Breast epithelium (tissue), 4 donors: ENCODE measurements at places on chromosomes 7 and 10. TPM values are rescaled to one million over a fixed set of nuclear protein-coding genes. Genes with fewer than 3 reads are reported as not detected.
A peak's percentile ranks its signal among the peaks of the same experiment; 100 is the strongest.

GRCh38 chr10:3263082-3263481 is 90.5 kb upstream of the PITRM1 start:
- no peaks in the 10 kb centered on the region for H3K36me3 ChIP-seq
- H3K4me3 ChIP-seq, result no peak overlapping the region
- no peaks in the 10 kb centered on the region for H3K27me3 ChIP-seq

- H3K36me3 ChIP-seq, result no peaks in the 10 kb centered on the region
- no peak overlapping the region for H3K4me3 ChIP-seq
- no peaks in the 10 kb centered on the region for H3K27me3 ChIP-seq
- H3K4me1 ChIP-seq, result peaks cover 8% of the 10 kb centered on the region
Measured at GRCh38 chr10:71271662-71272055, 47.4 kb upstream of the SLC29A3 start.

DNA sequence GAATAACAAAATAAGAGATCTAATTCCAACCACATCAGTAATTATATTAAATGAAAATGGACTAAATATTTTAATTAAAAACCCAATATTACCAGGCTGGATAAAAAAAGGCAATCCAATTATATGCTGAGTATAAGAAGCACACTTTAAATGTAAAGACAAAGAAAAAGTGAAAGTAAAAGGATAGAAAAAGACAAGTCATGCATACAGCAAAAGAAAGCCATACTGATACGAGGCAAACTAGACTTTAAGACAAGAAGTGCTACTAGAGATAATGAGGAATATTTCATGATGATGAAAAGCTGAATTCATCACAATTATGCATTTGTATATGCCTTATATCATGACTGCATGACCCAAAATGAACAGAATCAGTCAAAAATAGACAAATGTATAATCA is 628.6 kb downstream of the PHTF2 start:
- no peak for DNase-seq
- H3K27ac ChIP-seq, result no peak overlapping the region
- H3K27me3 ChIP-seq, result no peaks in the 10 kb centered on the region
- no peak overlapping the region for H3K4me3 ChIP-seq
- no peaks in the 10 kb centered on the region for H3K36me3 ChIP-seq
- no peaks in the 10 kb centered on the region for H3K4me1 ChIP-seq

Gene RBM28
- 47.5 TPM for total RNA-seq

DNA sequence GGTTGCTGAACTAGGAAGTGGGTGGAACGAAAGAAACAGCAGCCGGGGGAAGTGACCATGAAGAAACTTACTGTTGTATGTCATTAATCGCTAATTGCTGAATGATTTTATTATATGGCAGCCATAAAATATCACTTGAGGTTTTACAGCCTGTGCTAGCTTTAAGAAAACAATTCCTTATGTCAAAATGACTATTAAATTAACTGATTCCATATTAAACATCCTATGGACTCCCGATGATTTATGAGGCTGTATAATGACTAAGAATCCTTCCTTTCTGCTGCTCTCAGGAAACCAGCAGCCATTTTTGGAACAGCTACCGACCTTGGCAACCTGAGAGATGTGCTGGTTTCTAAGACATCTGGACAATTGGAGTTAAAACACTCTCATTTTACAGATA is 421.9 kb downstream of the SORCS3 start:
- no peak overlapping the region for H3K4me3 ChIP-seq
- no peak overlapping the region for H3K27ac ChIP-seq
- no peaks in the 10 kb centered on the region for H3K27me3 ChIP-seq
- H3K4me1 ChIP-seq, result no peaks in the 10 kb centered on the region

DNA sequence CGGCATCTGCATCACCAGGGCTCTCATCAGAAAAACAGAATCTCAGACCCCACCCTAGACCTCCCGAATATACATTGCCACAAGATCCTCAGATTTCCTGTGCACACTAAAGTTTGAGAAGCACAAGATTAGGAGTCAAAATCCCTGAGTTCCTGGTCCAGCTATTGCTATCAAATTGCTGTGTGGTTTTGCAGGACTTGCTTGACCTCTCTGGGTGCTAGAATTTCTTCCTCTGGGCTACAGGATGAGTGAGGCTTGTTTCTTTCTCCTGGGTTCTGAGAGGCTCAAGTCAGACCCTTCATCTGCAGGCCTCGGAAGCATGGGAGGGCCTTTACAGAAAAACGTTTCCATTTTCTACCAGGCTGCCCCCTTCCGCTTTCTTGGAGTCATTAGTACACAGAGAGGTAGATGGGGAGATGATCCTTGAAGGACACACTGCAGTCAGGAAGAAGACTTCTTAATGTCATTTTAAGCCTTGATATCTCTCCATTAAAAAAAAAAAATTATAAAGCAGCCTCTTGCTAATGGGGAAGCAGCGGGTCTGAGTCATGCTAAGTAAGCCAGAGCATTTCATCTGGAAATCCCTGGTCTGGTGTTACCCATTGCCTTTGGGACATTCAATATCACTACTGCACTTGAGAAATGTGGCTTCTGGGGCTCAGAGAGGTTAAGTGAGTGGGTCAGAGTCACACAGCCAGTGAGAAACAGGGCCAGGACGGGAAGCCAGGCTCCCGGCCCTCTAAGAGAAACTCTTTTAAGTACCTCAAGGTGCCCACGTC is 173.5 kb downstream of the KCNMA1 start:
- no peaks in the 10 kb centered on the region for H3K4me1 ChIP-seq
- no peaks in the 10 kb centered on the region for H3K36me3 ChIP-seq
- H3K27ac ChIP-seq, result no peak overlapping the region
- H3K4me3 ChIP-seq, result no peak overlapping the region

Gene PCLO
- total RNA-seq, result 5.3 TPM

Gene EIF3B
- total RNA-seq, result 111 TPM

DNA sequence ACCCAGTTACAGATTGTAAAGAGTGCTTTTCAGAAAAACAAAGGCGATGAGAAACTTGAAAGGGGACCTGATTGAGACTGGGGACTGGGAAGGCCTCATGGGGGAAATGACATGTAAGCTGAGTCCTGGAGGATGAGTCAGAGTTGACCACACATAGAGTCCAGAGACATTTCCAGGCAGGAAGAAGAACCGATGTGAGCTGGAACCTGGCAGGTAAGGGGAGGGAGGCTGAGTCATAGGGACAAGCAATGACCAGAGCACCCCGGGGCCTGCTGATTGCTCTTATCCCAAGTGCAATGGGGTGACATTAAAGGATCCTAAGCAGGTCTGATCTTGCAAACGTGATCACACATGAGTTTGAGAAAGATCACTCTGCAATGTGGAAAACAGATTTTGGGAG is 11.7 kb downstream of the TLL2 start:
- H3K4me3 ChIP-seq, result no peak overlapping the region
- H3K27me3 ChIP-seq, result no peaks in the 10 kb centered on the region
- no peak for DNase-seq
- no peaks in the 10 kb centered on the region for H3K4me1 ChIP-seq
- H3K36me3 ChIP-seq, result no peaks in the 10 kb centered on the region
- H3K27ac ChIP-seq, result no peak overlapping the region

DNA sequence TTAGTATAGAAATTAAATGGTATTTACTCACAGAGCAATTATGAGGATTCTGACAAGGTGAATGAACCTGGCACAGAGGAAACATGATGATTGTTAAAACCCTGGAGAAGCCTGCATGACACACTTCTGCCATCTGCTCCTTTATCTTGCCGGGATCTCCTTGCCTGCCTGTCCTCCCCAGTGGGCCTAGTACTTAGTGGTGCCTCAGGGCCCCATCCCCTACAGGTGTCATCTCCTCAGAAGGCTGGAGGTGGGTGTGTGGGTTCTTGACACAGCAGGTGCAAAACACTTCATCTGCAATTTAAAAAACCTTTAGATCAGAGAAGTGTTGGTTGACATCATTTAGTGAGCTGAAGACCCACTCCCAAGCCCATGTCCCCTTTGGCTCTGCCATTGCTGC is 261.2 kb downstream of the ADRA2A start:
- DNase-seq, result no peak
- no peaks in the 10 kb centered on the region for H3K4me1 ChIP-seq
- H3K36me3 ChIP-seq, result no peaks in the 10 kb centered on the region

Gene HOXA9
- total RNA-seq, result 7.5 TPM

DNA sequence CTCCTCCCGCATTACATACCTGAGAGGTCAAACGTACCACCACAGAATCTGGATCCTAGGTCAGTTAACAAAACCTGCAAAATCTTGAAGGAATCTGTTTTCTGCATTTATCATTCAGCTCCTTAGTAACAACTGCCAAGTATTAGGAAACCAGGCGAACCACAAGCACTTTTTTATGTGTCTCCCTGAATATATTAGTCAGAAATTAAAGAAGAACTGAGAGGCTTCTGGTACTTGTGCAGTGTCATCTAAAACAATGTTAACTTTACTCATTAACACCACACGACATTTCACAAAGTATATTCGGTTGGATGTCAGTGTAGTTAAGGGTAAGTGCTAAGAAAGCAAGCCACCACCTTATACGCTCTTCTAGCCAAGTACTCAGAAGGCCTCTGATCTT is 2.5 kb downstream of the CCDC6 start:
- H3K4me3 ChIP-seq, result no peak overlapping the region
- H3K36me3 ChIP-seq, result no peaks in the 10 kb centered on the region
- no peak for DNase-seq

GRCh38 chr10:78656417-78657162 is 412.2 kb upstream of the ZMIZ1 start:
- no peaks in the 10 kb centered on the region for H3K4me1 ChIP-seq
- no peaks in the 10 kb centered on the region for H3K36me3 ChIP-seq
- H3K4me3 ChIP-seq, result no peak overlapping the region
- no peaks in the 10 kb centered on the region for H3K27me3 ChIP-seq
- no peak overlapping the region for H3K27ac ChIP-seq
- DNase-seq, result no peak

DNA sequence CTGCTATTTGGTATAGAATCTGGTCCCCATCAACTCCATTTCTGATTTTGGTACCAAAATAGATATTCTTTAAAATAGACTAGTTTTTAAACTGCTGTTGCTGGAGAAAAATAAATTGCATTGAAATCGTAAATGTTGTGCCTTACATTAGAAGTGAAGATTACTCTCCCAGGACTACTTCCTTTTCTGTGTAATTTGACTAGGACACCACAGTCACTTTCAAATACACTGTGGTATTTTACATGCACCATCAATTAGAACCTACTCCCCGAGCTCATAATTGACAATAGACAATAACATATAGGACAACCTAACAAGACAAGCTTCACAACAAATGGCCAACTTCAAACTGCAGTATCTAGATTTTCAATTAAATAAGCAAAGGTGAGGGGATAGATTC is 211.5 kb downstream of the DGKB start:
- no peaks in the 10 kb centered on the region for H3K4me1 ChIP-seq
- H3K27ac ChIP-seq, result no peak overlapping the region
- DNase-seq, result no peak
- no peak overlapping the region for H3K4me3 ChIP-seq
- H3K27me3 ChIP-seq, result no peaks in the 10 kb centered on the region
- no peaks in the 10 kb centered on the region for H3K36me3 ChIP-seq

Gene SPDYE1
- total RNA-seq, result not detected

- H3K27ac ChIP-seq, result no peak overlapping the region
- DNase-seq, result no peak
- H3K36me3 ChIP-seq, result no peaks in the 10 kb centered on the region
- H3K4me1 ChIP-seq, result no peaks in the 10 kb centered on the region
- H3K27me3 ChIP-seq, result no peaks in the 10 kb centered on the region
Measured at GRCh38 chr7:26918241-26918640, 53.9 kb upstream of the SKAP2 start.

DNA sequence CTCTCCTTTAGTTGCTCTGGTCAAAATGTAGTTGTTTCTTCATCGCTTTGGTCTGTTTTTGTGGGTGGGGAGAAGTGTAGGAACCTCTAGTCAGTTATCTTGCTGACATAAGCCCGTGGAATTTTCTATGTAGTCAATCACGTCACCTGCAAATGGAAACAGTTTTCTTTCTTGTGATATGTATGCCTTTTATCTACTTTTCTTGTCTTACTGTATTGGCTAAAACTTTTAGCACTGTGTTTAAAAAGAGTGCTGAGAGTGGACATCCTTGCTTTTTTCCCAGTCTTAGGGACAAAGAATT is 42.3 kb downstream of the AKR1E2 start:
- no peaks in the 10 kb centered on the region for H3K4me1 ChIP-seq
- no peak for DNase-seq
- no peak overlapping the region for H3K27ac ChIP-seq
- H3K36me3 ChIP-seq, result no peaks in the 10 kb centered on the region
- no peak overlapping the region for H3K4me3 ChIP-seq

DNA sequence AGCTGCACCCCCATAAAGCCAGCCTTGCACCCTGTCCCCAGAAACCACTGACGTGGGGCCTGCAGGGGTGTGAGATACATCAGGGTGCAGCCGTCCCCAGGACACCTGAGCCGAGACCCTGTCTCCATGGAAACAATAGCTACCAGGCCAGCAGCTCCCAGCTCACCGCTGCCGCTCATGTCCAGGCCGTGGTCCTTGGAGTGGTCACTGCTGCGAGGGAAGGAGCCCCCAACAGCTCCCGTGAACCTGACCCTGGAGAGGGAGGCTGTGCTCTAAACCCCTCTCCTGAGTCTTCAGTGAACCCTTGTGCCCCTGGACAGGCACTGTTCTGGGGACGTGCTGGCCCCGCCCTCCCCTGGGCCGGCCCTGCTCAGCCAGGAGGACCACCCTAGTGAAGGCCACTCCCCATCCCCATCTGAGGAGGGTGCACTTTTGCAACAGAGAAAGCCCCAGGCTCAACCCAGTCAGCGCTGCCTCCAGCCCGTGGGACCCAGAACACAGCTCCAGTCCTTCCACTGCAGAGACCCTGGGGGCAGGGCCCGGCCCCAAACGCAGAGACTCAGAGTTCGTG is 19.6 kb upstream of the INPP5A start:
- H3K27ac ChIP-seq, result peak overlapping the region; percentile 94
- H3K36me3 ChIP-seq, result no peaks in the 10 kb centered on the region
- H3K27me3 ChIP-seq, result no peaks in the 10 kb centered on the region
- peaks cover 30% of the 10 kb centered on the region for H3K4me1 ChIP-seq
- H3K4me3 ChIP-seq, result peak overlapping the region; percentile 50

DNA sequence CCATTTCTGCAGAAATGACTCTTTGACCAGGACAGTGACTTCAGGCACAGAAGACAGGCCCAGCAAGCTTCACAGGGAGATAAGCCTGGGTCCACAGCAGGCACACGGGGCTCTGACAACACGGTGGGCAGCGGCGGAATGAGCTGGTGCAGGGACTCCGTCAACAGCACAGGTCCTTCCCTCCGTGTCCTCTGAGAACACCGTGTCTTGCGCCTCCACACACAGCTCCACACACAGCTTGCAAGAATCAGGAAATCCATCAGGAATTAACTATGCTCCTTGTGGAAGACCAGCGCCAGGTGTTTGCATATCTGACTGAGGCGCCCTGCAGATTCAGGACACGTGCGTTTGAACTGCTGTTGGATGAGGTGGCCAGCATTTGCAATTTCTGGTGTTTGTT is 39.6 kb downstream of the TCERG1L start:
- H3K4me3 ChIP-seq, result no peak overlapping the region
- no peak overlapping the region for H3K27ac ChIP-seq
- H3K36me3 ChIP-seq, result no peaks in the 10 kb centered on the region
- H3K27me3 ChIP-seq, result peaks cover 26% of the 10 kb centered on the region
- H3K4me1 ChIP-seq, result no peaks in the 10 kb centered on the region

- DNase-seq, result no peak
- H3K27ac ChIP-seq, result no peak overlapping the region
- H3K27me3 ChIP-seq, result no peaks in the 10 kb centered on the region
- H3K4me3 ChIP-seq, result no peak overlapping the region
Measured at GRCh38 chr10:639001-639750, 50.3 kb downstream of the DIP2C start.
